ENCODE measurements at places on chromosomes 4 and X. TPM values are rescaled to one million over a fixed set of nuclear protein-coding genes. Genes with fewer than 3 reads are reported as not detected.

Gene C4orf50
- not detected for total RNA-seq

Gene FAM53A
- total RNA-seq: 0.77 TPM

Gene TMEM144
- total RNA-seq: 2.3 TPM

Gene MAGEA1
- total RNA-seq: not detected

Gene FGG
- total RNA-seq: not detected

Gene TKTL1
- not detected for total RNA-seq

Gene NPNT
- total RNA-seq: 20.3 TPM
